Left cardiac atrium (tissue), 4 donors: ENCODE measurements at places on chromosomes 16 and 17. TPM values are rescaled to one million over a fixed set of nuclear protein-coding genes. Genes with fewer than 3 reads are reported as not detected.

DNA sequence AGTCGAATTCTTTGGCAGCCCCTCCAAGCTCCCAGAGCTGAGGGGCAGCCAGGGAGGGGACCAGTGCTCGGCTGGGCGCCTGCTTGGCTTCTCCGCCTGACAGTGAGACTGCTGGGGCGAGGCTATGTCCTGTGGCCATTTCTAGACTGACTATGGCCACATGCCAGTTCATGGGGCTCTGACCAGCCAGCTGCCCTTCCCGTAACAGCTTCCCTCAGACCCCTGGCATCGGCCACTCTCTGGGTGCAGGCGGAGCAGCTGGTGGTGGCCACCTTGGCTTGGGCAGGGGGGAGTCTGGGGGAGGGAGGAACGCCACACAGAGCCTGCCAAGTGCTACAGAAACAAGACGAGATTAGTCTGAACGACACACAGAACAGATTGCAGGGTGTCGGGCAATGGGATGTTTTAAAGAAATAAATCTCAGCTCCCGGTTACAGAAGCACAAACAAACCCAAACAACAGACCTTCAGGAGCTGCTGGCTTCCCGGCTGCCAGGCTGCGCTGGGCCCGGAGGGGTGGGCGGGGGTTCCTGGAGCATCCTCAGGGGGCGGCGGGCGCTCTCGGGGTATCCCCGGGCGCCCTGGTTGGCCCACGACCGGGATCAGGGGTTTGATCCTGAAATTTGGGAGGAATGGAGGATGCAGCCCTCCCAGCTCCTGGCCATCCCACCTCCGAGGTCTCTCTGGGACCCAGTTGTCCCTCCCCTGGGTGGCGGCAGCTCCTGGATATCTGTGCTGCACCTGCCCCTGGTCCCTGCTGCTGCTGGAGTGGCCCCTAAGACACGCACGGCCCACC, 34.5 kb downstream of the TBC1D16 start:
- DNase-seq: no peak

DNA sequence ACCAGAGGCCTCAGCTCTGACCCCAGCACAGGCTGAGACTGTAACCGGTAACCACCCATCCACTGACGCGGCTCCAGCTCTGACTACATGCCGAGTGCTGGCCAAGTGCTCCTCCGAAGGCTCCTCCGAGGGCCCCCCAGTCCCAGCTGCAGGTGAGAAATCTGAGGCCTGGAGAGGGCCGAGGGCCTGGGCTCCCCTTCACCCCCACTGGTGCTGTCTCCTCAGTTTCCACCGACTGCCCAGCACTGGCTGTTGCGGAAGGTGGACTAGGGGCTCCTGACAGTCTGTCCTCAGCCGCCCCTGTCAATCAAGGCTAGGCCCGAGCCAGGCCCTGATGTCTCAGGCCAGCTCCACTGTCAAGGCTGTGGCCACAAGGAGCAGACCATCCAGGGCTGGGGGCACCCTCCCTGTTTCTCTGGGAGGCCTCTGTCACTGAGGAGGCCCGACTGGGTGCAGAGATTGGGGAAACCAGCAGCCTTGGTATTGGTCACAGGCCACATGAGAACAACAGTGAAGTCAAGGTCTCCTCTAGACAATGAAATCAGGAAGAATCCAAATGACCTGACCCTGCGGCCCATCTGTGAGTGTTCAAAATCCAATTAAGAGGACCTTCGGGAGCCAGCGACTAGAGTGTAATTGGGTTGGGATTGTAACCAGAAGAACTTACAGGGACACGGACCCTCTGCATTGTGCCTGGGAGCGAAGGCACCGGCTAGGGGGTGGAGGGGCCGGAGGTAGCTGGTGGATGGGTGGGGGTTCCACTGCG, 5.1 kb downstream of the TMEM235 start:
- DNase-seq: no peak

DNA sequence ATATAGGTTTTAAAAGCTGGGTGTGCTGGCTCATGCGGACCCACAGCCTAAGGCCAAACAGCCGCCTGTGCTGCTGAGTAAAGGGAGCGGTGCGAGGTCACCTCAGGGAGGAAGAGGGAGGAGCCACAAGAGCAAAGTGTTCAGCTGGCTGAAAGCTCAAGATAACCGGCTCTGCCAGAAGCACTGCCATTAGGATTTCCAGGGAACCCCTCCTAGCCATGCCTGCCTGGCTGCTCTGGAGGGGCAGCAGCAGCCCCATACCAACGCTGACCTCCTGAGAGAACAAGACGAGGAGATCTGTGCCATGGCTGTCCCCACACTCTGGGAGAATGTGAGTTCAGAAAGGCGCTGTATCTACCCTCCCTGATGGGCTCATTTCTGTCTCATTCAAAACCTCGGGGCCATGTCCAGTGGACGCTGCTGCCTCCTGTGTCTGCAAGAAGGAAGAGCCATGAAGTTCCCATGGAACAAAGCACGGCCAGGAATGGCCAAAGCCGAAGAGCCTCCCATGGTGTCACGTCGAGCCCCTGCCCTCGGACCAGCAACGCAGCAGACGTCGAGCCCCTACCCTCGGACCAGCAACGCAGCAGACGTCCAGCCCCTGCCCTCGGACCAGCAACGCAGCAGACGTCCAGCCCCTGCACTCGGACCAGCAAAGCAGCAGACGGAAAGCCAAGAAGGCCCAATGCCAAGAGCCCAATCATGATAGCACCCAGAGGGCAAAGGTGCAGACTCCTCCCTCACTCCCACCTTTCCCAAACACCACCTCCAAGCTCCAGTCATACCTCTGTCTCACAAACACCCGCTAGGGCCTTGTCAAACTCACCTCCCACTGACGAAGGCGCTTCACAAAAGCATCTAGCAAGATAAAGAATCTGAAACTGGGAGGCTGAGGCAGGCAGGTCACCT, 107.0 kb downstream of the ANKRD11 start:
- no peak for DNase-seq

CHST6 gene
- total RNA-seq: 4.4 TPM

DNA sequence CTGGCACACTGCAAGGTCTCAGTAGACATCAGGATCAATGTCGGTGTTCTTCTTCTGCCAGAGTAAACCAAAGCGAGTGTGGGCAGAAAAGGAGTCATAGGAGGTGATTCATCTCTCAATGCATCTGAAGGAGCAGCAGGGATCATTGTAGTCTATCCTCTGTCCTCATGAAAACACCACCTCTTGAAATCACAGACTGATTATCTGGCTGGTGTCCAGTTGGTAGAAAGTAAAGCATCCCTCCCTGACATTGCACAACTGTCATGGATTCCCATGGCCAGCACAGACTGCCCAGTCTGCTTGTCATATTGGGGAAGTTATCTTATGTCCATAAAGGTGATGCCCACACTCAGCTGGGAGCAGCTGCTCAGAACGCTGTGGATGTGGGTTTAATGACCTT, 74.1 kb downstream of the ABCC12 start:
- no peak for DNase-seq

DNA sequence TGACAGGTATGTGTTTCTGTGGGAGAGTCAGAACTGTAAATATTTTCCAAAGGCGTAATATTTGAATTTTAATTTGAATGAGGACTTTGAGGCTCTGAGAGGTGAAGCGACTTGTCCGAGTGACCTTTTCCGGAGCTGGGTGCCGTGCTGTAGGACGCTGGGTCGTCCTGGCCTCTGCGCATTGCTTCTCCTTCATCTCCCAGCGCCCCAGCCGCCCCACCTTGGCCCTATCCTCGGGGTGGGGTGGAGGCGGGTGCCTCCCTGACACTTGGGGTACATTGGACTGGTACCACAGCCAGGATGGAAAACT, 147.8 kb downstream of the SPECC1 start:
- no peak for DNase-seq

DNA sequence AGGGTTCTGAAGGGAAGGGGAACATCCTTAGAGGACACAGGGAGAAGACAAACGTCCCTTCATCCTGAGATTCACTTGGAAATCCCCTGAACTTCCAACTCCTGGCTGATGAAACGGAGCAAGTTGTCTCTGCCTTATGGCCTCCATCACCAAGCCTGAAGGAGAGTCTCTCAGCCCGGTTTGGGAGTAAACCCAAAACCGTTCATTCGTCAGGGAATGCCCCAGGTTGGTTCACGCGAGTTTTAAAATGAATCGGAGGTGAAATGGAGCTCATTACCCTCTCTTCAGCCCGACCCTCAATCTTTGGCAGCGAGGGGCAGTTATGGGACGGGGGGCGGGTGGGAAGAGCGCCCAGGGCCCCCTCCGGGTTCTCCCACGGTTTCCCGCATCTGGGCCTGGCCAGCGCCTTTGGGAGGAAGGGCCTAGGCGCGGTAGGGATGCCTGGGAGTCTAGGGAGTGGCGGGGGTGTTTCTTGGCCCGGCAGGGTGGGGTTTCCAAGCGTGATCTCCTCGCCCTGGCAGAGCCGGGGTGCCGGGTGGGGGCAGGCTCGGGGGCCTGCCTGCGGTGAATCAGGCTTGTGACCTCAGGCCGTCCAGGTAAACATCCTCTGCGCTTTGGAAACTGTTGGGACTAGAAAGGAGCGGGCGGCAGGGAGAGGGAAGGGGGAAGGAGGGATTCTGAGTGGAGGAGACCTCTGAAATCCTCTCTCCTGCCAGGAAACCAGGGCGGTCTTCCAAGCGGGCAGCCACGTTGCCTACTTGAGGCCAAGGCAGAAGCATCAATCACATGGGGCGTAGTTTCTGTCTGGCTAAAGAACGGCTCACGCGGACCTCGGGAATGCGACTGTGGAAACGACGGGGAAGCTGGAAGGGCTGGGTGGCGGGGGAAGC, 24.1 kb upstream of the HOXB13 start:
- DNase-seq: no peak

DNA sequence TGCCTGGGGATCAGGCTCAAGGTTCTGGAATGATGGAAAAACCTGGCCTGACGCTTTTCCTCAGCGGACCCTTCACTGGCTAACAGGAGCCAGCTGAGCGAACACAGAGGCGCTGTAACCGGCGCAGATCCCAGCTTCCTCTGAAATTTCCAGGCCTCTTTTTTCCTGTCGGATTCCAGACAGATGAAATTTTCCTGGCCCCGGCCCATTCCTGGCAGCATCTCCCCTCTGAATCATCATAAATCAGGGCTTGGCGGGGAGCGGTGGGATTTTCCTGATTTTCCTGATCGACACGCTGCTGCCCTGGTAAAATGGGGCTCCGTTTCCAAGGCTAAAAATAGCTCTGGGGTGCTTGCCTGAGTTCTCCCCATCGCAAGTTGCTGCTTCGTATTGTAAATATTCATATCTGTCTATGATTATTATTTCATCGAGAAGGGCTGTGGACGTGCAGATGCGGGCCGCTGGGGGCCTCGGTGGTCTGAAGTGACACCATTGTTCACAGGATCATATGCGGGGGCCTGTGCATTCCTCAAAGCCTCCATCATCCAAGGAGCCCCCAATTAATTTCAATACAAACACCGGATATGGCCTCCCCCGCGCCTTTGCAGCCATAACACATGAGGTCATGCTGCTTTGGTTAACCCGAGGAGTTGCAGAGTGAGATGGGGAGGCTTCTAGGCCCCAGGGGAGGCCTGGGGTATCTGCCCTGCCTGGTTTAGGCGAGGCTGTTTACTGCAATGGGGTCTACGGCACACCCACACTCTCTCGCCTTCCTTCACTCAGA, 45.8 kb upstream of the ETV4 start:
- peak; percentile 87 for DNase-seq

CCL17 gene
- not detected for total RNA-seq

ETV4 gene
- total RNA-seq: 0.91 TPM

GRCh38 chr17:979539-980405, at the start of gene NXN:
NXN (minus strand) TSS chr17:979776.
- DNase-seq: peak; percentile 88

CASKIN1 gene
- 6.1 TPM for total RNA-seq

DNA sequence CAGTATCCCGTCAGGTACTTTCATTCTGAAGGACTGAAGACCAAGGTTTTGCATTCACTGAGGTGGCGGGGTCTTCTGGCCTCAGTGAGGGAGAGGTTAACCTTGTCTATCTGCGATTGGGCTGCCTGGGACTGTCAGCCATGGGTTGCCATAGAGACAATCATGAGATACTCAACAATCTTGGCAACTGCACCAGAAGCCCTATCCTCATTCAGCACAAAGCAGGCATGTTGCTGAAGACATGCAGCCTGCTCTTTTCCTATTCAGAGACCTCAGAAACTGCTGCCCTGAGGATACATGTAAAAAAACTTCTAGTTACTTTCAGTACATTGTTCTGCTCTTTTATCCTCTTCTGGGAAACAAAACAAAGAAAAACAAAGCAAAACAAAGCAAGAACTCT, 146.3 kb upstream of the PIRT start:
- DNase-seq: no peak

DNA sequence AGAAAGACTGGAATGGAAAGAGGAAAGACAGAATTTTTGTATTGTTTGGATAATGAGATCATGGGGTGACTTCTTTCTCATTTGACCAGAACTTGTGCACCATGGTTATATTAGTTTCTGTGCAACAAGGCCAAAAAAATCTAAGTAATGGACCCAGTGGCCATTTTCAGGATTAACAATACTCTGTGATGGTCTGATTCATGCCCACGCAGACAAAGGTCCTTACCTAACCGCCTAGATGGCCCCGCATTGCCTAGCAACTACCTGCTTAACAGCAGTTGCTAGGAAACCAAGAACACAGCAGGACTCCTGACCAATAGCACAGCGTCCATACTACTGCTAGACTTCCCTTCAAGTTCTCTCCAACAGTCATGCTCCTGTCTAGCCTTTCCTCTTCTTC, 22.4 kb downstream of the MIS12 start:
- DNase-seq: no peak

MYH13 gene
- not detected for total RNA-seq
